Inflammatory macrophage (primary cell): ENCODE measurements at places on chromosomes 11 and 22.

GRCh38 chr22:25112538-25113253 is 87.0 kb upstream of the CRYBB3 start:
- no peak for DNase-seq

DNA sequence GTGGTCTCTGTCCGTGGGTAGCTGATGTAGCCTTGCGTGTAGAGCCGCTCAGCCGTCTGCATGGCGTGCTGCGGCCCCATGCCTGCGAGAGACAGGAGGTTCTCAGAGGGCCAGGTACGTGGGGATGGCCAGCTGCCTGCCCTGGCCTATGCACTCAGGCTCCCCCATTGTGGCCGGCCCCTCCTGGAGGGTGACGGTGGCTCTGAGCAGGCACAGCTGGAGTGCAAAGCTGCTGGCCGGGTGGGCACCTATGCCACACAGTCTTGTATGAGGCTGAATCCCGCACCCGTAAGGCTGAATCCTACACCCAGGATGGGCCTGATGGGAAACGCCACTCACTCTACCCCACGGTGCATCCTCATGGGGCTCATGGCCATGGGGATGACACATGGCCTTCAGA is 11.6 kb upstream of the PPM1F start:
- no peak for DNase-seq

GRCh38 chr11:255176-255575 is 18.4 kb downstream of the PSMD13 start:
- no peak for DNase-seq

DNA sequence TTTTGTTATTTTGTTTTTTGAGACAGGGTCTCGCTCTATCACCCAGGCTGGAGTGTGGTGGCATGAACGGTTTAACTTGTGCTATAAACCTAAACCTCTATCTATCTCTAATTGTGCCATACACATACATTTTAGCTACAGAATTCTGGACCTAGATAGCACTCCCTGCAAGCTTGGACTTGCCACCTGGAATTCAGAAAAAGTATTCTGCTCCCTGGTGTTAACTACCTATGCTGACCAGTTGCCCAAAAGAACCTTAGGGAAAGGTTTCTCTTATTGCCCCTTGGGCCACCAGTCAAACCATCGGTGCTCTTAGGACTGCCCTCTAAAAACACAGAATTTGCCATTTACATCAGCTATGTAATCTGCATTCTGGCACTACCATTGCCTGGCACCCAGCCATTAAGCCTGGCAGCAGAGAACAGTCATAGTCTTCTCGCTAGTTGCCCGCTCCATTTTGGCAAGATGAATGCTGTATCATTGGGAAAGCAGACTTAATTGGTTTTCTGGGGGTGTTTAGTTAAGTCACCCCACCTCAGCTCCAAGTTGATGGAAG is 55.3 kb downstream of the ETS1 start:
- no peak for DNase-seq

- peak; percentile 85 for DNase-seq
Measured at GRCh38 chr11:85947431-85948272, 92.5 kb downstream of the CCDC83 start.

- DNase-seq = no peak
Measured at GRCh38 chr11:129040934-129041333, 98.3 kb upstream of the TP53AIP1 start.

DNA sequence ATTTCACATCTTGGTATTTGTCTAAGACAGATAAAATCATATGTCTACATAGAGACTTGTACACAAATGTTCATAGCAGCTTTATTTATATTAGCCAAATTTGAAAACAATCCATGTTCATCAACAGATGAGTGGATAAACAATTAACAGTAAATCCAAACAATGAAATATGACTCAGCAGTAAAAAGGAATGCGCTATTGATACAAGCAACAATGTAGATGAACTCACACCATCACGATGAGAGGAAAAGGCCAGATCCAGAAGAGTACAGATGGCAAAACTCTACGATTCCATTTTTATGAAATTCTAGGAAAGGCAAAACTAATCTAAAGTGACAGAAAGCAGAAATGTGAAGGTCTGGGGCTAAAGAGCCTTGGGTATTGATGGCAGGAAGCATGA is 384.3 kb downstream of the NTM start:
- DNase-seq = no peak

GRCh38 chr22:49103314-49104059 is 724.2 kb downstream of the BRD1 start:
- DNase-seq = no peak

DNA sequence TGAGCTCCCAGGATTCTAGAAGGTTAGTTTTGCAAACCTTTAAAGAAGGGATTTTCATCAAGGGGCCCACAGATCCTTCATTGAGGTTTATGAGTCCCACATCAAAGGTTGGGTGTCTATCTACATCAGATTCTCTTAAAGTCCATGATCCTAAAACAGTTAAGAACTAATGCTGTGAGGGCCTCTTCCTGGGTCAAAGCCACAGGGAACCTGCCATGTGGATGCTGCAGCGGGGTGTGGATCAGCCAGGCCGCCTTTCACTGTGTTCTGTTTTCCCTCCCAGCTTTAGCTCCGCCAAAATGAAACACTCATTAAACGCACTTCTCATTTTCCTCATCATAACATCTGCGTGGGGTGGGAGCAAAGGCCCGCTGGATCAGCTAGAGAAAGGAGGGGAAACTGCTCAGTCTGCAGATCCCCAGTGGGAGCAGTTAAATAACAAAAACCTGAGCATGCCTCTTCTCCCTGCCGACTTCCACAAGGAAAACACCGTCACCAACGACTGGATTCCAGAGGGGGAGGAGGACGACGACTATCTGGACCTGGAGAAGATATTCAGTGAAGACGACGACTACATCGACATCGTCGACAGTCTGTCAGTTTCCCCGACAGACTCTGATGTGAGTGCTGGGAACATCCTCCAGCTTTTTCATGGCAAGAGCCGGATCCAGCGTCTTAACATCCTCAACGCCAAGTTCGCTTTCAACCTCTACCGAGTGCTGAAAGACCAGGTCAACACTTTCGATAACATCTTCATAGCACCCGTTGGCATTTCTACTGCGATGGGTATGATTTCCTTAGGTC is 5.3 kb downstream of the SERPIND1 start:
- no peak for DNase-seq
